ENCODE measurements at places on chromosomes 7 and 10.

GRCh38 chr7:92949748-92950147 is 113.4 kb upstream of the CDK6 start:
- no peak for DNase-seq

DNA sequence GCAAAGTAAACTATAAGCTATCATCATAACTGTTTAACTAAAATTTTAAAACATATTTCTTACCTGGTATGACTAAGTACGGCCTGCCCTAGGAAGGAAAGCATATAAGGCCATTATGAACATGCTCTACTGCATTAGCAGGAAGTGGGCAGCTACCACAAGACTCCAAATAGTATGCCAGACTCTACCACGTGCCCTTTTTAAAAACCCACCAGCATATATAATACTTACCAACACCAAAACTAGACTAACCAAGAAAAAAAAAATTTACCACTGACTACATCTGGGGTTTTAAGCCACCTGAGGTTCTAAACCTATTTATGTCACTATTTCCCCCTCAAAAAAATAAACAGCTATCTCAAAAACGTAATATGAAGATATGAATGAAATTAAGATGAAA is 30.1 kb downstream of the NUDCD3 start:
- DNase-seq: no peak

DNA sequence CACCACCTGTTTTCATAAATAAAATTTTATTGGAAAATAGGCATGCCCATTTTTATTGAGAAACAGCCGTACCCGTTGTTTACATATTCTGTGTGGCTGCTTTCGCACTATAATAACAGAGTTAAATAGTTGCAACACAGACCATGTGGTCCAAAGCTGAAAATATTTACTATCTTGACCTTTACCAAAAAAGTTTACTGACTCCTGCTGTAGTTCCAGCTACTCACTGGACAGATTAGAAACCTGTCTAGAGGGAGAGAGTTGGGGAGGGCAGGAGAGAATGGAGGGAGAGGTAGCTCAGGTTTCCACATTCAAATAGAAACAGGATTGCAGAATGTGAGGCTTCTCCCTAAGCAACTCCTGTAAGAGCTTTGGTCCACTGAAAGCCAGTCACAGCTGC is 55.1 kb upstream of the GLCCI1 start:
- no peak for DNase-seq

DNA sequence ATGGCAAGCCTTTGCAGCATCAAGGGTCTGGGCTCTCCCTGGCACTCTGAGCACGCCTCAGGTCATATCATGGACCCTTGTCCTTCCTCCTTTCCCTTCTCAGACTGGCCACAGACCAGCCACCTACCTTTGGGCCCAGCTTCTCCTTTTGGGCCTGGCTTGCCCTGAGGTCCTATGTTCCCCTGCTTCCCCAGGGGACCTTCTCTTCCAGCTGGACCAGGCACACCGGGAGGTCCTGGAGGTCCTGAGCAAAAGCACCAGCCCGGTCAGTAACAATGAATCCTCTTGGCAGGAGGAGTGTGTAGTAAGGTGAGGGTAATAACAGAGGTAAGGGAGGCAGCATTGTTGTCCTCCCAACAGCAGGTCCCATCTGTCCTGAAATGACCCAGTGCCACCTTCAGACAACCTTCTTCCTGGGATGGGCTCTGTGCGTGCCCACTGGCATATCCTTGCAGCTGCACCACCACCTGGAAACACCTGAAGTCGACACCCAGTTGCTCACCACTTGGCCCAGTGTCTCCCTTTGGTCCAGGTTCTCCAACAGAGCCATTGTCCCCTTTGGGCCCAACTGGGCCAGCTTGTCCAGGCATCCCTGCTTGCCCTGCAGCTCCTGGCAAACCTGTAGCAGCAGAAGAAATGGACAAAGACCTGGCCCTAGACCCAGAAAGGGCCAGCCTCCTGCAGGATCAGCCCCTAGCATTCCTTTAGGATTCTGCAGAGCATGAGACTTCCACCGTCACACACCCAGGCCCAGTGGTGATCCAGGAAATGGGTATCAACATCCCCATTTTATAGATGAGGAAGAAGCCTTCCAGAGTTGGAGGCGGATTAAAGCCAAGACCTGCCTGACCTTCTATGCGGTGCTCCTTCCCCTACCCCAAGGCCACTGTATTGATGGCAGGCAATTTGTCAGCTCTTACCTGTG is 6.4 kb downstream of the SFTPD start:
- no peak for DNase-seq

- no peak for DNase-seq
Observed at GRCh38 chr10:6224781-6225180, 22.0 kb downstream of the PFKFB3 start.

DNA sequence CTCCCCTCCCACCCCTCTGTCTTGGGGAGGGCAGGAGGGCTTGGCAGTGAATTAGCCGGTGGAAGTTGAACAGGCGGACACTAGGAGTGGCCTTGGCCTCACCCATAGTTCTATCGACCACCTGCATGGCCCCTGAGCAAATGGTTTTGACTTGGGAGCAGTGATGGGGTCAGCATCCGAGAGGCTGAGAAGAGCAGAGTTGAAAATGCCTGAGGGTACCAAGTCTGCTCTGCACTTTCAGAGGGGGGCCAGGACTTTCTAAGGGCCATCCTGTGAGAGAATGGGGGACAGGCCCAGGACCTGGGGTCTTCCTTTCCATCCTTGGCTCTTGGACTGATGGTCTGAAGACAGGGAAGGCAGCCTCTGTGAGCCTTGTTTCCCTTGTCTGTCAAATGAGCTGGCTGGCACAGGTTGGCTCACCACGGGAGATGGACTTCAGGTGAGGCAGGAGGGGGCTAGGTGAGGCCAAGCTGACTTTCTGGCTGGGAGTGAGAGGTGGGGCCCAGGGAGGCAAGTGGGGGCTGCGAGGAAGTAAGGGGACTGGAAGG is 29.4 kb downstream of the CDH23 start:
- no peak for DNase-seq

- no peak for DNase-seq
Observed at GRCh38 chr7:83769407-83769806, 120.5 kb upstream of the SEMA3E start.

GRCh38 chr10:50927522-50928189 is 42.2 kb upstream of the A1CF start:
- no peak for DNase-seq

GRCh38 chr7:80082213-80082612 is 52.4 kb upstream of the GNAI1 start:
- no peak for DNase-seq

- no peak for DNase-seq
Observed at GRCh38 chr7:83934118-83934734, 260.4 kb downstream of the SEMA3A start.

- DNase-seq: no peak
Observed at GRCh38 chr7:55957190-55957589, 5.5 kb downstream of the MRPS17 start.

GRCh38 chr10:63106111-63106755 is 26.9 kb upstream of the NRBF2 start:
- no peak for DNase-seq

GRCh38 chr10:103685880-103686669 is 169.3 kb downstream of the SH3PXD2A start:
- DNase-seq: peak; percentile 71

- DNase-seq: peak; percentile 26
Observed at GRCh38 chr7:74587435-74588126, 69.9 kb upstream of the GTF2I start.

DNA sequence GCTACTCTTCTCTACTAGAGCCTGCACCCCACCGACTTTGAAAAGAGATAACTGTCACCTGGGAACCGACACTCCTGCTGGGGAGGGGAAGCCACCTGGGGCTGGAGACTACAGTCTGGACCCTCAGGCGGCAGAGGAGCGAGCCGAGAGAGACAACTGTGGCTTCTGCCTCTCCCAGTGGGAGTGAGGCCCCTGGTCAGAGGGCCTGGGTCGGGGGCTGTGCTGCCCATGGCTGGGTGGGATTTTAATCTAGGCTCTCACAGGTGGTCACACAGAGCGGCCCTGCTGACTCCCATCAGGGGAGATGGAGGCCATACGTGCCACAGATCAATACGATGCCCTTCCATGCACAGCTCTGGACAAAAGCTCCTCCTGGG is 372.1 kb downstream of the DNAJB6 start:
- DNase-seq: no peak

DNA sequence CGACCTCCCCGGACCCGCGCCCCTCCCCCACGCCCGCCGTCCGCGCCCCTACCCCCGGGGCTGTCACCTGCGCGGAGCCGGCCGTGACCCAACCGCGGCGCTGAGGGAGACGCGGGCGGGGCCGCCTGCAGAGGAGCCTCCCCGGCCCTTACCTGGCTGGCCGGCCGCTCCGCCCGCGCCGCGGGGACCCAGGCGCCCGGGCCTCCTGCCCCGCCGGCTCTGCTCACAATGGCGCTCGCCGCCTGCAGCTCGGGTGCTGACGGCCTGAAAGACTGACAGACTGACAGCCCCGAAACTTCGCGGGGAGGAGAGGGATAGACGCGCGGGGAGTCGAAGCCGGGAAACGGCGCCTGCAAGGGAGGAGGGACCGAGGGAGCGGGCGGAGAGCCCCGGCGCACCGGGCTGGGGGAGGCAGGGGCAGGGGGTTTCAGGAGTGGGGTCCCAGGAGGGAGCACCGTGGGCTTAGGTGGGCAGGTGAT is 393 bp downstream of the ZNF467 start:
- peak; percentile 26 for DNase-seq

GRCh38 chr10:60762554-60762953 is 15.7 kb upstream of the CDK1 start:
- DNase-seq: no peak

- no peak for DNase-seq
Observed at GRCh38 chr7:118839515-118839914, 615.0 kb downstream of the ANKRD7 start.

DNA sequence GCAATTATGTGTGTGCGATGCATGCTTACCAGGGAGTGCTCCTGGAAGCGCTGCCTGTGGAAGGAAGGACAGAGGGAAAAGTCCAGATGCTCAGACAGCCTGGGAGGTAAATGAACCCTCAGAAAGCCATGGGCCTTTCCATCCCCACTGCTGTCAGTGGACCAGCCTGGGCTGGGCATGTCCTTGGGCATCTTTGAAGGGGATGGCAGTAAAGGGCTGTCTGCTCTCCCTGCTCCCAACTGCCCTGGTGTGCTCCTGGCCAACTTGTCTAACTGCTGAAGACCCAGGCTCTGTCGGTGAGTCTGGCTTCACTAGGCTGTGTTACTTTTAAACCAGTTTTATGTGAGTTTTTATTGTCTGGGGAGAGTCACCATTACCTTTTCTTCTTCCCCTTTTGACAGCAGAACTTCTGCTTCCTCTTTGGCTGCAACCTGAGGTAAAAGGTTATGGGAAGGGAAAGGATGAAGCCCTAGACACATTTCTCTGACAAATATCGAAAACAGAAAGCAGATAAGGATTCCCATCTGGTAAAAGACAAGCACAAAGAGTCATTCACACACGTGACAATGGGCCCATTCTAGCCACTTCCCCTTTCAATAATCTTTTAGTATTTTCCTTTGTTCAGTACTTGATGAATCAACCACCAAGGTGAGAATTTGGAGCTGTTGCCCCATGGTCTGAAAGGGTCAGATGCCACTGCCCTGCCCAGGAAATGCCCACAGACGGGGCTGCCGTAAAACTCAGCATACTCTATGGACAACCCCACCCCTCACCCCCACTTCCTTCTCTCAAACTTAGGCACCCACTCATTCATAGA is 27.6 kb upstream of the PIK3AP1 start:
- DNase-seq: no peak

GRCh38 chr10:100802196-100802595 is 56.8 kb downstream of the PAX2 start:
- DNase-seq: no peak

DNA sequence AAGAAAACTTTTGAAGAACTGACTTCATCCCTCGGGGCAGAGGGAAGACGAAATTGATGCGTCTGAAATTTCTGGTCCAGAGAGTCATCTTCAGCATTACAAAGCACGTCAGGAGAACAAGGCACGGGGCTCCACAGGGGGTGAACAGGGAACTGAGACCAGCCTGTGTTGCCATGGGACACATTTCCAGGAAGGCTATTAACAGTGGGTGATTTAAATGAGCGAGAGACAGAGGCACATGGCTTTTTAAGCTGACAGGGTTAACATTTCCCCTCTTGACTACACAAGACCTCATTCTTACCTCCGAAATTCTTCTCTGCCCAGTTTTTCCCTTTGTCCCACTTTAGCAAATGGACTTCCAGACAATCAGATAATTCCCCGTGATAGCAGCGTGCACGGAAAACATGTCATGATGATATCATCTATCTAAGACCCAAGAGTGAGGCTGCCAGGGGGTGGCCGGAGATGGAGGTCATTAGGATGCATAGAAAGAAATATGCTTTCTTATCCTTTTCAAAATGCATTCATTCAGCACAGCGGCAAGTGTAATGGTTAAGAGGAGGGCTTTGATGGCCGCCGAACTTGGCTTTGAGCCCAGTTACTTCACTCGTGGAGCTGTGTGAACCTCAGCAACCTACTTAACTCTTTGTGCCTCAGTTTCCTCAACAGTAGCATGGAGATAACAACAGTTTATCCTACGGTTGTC is 248.0 kb downstream of the PRPF18 start:
- DNase-seq: no peak

- no peak for DNase-seq
Observed at GRCh38 chr7:73971704-73972341, 56.1 kb upstream of the ELN start.

GRCh38 chr7:3280946-3281656 is 20.0 kb upstream of the SDK1 start:
- no peak for DNase-seq

DNA sequence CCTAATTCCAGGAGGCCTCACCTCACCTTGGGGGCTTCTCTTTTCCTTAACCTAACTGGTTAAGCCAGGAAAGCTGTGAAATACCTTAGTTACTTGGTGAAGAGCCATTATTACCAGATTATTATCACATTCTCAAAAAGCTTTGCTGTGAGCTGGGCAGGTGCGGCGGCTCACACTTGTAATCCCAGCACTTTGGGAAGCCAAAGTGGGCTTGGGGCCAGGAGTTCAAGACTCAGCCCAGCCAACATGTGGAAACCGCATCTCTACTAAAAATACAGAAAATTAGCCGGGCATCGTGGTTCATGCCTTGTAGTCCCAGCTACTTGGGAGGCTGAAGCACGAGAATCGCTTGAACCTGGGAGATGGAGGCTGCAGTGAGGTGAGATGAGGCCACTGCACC is 102.4 kb upstream of the KLF6 start:
- no peak for DNase-seq

DNA sequence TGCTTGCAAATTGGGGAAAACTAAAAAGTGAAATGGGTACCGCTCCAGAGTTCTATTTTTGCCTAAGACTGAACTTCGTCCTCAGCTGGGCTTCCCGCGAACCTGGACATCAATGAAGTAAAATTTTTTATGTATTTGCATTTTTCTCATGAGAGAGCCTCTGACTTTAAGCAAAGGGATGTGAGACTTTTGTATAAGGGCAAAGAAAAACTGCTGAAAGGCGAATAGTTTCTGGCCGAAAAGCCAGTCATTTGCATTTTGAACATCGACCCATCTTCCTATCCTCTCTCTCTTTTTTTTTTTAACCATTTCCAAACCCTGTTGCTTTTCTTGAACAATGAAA is 573 bp downstream of the PMPCB start:
- no peak for DNase-seq

All from putamen (tissue), 1 donor.